ENCODE measurements at places on chromosomes 16 and 17. TPM values are rescaled to one million over a fixed set of nuclear protein-coding genes. Genes with fewer than 3 reads are reported as not detected.

- no peak for DNase-seq
Measured at GRCh38 chr17:11506635-11507034, 91.6 kb upstream of the DNAH9 start.

DNA sequence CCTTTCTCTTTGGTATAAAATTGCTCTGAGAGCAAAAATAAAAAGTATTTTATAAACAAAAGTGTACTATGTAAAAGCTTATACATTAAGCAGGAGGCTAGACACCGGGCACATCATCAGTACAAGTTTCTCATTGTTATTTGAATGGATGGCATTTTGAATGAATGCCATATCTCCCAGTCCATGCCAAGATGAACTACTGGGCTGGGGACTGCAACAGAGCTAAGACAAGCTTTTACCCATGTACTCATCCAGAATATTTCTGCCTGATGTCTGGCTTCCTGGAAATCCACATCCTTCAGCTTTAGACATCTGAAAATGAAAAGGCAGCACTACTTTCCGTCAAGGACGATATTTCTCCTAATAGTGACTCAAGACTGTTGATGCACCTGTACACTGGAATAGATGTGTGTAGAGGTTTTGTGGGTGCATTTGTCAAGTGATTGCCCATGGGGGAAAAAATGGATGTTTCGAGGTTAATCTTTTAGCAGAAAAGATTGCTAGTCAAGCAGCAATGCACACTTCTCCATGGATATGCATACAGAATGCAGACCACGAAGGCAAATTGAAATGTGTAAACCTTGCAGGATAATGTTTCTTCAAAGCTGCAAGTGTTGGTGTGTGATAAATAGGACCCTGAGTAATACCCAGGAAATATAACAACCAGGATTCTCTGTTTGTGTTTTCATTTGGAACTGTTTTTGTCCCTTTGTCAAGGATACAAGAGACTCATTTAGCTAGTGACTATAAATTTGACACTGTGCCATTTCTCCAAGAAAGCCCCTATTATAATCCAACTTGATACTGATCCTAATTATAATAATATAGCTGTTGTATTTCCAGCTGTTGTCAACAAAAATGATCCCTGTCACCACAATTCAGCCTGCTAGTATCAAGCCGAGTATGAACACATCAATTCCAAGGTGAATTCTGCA, 173.8 kb downstream of the CDH8 start:
- DNase-seq: no peak

GRCh38 chr17:56260376-56261002, 107.2 kb downstream of the ANKFN1 start:
- DNase-seq: no peak

DNA sequence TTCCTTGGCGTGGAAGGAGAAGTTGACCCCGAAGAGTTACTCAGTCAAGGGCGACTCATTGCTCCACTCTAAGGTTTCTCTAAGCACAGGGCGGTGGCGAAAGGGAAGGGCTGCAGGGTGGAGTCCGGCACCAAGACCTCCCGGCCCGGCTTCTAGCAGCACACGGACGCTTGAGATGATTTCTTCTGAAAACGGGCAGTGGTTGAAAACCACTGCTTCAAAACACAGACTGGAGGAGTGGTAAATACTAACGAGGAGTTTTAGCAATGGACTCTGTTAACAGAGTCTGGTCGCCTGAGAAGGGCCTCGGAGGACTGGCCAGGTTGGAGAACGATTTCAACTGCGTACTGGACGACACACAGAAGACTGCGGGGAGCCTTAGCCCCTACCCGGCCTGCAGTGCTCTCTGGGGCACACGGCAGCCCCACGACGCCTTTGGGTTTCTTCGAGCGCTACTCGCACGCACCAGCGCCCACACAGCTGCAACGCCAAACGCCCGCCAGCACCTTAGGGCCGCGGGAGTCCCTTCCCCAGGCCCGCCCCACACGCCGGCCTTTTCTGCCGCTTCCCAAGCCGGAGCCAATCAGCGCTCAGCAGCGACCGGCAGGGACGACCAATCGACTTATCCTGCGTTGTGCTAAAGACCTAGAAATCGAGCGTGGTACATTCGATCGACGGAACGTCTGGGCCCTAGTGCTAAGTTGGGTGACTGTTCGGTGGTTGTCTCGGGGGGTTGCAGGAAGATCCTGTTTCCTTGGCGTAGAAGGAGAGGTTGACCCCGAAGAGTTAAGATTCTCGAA, 14.4 kb upstream of the CA4 start:
- peak; percentile 96 for DNase-seq

DNA sequence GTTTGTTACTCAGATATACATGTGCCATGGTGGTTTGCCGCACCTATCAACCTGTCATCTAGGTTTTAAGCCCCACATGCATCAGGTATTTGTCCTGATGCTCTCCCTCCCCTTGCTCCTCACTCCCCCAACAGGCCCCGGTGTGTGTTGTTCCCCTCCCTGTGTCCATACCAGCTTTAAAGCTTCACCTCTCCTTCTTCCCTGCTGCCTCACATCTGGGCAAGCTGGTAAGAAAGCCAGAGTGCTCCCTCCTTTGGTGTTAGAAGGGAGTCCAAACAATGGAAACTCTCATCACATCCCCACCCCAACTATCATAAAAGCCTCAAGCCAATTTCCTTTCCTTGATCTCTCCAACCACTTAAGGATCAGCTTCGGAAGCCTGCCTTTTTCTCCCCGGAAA, 1115.6 kb upstream of the GOT2 start:
- DNase-seq: no peak

DNA sequence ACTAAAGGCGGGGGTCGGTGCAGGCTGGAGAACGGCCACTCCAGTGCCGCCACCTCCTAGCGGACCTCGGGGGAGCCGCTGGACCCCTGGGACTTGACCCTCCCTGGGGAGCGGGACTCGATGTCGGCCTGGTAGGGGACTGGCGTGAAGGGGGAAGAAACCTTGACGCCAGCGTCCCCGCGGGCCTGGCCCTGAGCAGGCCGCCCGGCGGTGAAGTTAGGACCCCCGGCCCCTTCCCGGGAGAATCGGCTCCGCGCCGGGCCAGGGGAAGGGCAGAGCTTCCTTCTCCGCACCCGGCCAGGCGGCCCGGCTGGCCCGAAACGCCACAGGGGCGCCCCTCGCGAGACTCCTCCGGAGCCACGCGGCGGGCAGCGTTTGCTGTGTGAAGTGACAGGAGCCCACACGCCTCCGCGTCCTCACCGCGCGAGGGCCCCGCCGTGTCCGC, 389 bp downstream of the DUS1L start:
- no peak for DNase-seq

DNA sequence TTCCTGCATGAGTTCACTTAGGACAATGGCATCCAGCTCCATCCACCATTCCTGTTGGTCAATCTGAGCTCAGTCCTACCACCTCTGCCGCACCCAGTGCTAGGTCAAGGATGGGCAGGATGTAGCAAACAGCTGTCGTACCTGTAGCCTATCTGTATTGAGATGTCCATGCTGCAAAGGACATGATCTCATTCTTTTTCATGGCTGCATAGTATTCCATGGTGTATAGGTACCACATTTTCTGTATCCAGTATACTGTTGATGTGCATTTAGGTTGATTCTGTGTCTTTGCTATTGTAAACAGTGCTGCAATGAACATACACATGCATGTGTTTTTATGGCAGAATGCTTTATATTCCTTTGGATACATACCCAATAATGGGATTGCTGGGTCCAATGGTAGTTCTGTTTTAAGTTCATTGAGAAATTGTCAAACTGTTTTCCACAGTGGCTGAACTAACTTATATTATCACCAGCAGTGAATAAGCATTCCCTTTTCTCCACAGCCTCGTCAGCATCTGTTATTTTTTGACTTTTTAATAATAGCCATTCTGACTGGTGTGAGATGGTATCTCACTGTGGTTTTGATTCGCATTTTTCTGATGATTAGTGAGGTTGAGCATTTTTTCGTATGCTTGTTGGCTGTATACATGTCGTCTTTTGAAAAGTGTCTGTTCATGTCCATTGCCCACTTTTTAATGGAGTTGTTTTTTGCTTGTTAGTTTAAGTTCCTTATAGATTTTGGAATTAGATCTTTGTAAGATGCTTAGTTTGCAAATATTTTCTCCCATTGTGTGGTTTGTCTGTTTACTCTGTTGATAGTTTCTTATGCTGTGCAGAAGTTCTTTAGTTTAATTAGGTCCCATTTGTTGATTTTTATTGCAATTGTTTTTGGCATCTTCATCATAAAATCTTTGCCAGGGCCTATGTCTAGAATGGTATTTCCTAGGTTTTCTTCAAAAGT, 7.2 kb upstream of the MRTFB start:
- no peak for DNase-seq

DNA sequence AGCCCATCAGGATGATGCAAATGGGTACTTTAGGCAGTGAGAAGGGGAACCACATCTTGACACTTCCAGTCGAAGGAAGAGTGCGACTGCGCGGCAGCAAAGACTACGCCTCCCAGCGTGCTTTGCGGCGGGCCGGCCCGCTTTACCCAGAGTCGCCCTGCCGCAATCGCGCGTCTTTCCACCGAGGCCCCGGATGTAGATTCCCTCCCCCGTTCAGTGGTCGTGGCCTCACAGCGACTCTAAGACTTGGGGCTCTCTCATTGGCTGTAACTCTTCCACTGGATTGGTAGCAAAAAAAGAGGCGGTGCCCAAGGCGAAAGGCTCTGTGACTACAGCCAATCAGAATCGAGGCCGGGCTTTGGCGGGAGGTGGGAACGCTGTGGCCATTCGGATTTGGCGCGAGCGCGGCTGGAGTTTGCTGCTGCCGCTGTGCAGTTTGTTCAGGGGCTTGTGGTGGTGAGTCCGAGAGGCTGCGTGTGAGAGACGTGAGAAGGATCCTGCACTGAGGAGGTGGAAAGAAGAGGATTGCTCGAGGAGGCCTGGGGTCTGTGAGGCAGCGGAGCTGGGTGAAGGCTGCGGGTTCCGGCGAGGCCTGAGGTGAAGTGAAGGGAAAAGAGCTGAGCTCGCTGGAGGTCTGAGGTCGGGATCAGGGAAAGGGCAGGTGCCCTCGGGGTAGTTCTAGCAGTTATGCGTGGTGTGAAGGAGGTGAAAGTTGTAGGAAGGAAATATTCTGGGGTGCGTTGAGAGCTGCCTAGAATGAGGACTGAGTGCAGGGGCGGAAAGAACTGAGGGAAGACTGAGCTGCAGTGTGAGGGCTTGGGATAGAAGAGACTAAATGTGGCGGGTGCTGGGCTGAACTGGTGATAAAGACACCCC, at the start of gene CDC6:
TSS of gene CDC6 (plus strand) at position 386 of the 876 bp plus-strand sequence. CDS start 1,542 bp downstream, outside the sequence.
- DNase-seq: peak; percentile 99

DNA sequence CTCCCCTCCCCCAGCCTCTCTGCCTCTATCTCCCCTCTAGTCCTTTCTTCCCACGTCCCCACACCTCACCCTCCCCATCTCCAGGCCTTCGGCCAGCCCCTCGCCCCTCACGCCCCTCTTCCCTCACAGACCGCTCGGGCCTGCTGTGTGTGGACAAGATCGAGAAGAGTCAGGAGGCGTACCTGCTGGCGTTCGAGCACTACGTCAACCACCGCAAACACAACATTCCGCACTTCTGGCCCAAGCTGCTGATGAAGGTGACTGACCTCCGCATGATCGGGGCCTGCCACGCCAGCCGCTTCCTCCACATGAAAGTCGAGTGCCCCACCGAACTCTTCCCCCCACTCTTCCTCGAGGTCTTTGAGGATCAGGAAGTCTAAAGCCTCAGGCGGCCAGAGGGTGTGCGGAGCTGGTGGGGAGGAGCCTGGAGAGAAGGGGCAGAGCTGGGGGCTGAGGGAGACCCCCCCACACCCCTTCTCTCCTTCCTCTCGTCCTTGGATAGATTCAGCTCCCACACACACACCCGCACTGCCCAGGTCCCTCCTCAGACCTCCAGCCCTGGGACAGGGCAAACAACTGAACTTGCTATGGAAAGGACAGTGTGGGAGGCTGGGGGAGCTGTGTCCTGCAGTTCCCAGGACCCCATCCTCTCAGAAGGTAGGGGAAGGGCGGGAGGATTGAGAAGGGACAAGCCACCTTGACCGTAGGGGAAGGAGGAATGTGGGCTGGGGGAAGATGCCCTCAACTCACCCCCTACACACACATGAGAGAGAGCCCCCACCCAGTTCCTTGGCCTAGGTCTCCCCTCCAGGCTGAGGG, 11.1 kb downstream of the NR1D1 start:
- no peak for DNase-seq

- DNase-seq: peak; percentile 73
Measured at GRCh38 chr17:1000597-1001461, 3.9 kb downstream of the TIMM22 start.

GRCh38 chr16:87254296-87254695, 62.9 kb downstream of the C16orf95 start:
- DNase-seq: no peak

GID4 gene
- total RNA-seq: 14.1 TPM

ICAM2 gene
- 24.9 TPM for total RNA-seq

CACNG3 gene
- total RNA-seq: not detected

NHLRC4 gene
- total RNA-seq: 0.52 TPM

CA5A gene
- total RNA-seq: not detected

SEZ6 gene
- total RNA-seq: not detected
